Stimulated activated CD4-positive, alpha-beta T cell treated with anti-CD3 and anti-CD28 coated beads, Interleukin-4, amount 100 ng/mL, for 1 hour (primary cell): ENCODE measurements at places on chromosomes 1 and 21.

DNA sequence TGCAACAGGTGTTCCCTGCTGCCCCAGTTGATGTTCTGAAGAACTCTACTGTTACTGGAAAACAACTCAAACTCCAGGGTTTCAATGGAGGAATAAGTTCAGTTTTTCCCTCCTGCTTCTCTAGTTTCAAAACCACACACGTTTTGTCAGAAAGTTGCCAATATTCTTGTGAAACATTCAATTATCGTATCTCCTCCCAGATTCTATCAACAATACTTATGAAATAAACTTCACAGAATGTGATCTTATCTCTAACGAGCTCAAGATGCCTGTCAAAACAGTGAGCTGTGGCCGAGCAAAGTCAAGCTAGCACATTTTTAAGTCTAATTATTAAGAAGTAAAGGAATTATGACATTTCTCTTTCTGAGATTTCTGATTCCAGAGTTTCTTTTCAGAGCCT, 4.7 kb downstream of the OR2B11 start:
- DNase-seq: no peak

- DNase-seq: peak; percentile 3
Measured at GRCh38 chr1:35120458-35121133, 41.4 kb downstream of the ZMYM1 start.

DNA sequence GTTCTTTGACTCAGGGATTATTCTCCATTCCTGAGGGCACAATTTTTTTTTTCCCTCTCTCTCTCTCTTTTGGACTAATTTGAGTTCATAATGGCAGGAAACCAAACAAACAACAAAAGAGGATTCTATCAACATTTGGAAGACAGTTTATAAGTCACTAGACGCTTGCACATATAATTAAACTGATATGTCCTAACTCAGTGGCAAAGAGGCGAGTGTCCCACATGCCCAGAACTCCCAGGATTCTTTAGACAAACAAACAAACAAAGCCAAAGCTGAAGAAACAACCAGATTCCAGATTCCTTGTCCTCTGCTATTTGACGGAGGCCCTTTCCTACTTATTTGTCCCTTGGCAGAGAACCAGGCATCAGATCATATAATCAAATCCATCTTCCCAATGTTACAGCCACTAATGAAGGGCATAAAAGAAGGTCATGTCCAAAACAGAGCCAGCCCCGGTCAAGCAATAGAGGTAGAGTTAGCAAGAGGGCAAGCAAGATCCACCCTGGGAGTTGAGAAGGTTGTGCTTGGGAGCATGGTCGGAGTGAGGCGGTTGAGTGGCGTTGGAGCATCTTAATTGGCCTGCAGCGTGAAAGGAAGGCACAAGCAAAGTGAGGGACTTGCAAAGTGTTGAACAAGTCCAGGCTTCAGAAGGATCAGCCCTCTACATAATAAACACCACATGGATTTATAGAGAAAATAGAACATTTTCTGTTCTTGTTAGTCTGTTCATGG, 30.3 kb downstream of the ZNF362 start:
- no peak for DNase-seq

DNA sequence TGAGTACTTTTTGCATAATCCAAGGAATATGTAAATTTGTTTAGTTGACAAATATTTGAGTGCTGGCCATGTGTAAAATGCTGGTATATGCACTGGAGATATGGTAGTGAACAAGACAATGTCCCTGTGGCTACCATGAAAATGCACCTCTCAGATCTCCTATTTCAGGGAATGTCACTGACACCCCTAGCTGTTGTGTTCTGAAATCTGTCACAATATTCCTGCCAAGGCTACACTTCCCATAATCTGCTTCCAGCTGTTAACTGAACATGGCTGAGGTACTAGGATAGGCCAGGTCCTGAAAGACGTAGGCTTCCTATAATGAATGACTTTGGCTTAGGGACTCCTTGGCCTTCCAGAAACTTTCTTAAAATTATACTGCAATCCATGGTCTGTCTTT, 197.8 kb downstream of the ZNF648 start:
- DNase-seq: no peak

DNA sequence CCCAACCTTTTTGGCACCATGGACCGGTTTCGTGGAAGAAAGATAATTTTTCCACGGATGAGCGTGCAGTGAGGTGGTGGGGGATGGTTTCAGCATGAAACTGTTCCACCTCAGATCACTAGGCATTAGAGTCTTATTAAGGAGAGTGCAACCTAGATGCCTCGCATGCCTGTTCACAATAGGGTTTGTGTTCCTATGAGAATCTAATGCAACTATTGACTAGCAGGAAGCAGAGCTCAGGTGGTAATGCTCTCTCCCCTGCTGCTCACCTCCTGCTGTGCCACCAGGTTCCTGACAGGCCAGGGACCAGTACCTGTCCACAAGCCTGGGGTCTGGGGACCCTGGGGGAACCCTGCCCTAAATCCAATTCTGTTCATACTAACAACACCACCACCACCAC, 377.8 kb downstream of the OLFM3 start:
- DNase-seq: no peak

GRCh38 chr1:15858069-15858670, 10.7 kb downstream of the SPEN start:
- DNase-seq: no peak

DNA sequence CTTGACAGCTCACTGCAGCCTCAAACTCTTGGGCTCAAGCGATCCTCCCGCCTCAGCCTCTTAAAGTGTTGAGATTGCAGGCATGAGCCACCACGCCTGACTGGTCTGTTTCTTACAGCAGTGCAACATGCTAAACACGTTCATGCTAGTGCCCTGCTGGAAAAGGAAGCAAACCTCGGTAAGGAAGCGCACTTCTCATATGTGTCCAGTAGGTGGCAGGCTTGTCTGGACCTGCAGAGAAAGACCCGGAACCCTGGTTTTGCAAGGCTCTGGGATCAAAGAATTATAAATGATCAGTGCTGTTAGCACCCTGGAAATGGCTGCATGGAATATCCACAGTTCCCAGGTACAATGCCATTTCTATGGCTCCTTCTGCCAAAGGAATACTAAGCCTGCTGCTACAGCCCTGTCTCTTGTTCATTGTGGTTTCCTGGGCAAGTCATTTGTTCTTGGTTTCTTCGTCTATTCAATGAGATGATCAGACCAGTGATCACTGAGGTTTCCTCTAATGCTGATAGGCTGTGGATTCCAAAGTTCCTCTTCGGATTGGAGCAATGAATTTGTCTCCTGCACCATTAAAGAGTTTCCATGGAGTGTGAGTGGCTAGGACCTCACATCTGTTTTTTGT, 15.9 kb downstream of the RNU5D-1 start:
- peak; percentile 50 for DNase-seq

DNA sequence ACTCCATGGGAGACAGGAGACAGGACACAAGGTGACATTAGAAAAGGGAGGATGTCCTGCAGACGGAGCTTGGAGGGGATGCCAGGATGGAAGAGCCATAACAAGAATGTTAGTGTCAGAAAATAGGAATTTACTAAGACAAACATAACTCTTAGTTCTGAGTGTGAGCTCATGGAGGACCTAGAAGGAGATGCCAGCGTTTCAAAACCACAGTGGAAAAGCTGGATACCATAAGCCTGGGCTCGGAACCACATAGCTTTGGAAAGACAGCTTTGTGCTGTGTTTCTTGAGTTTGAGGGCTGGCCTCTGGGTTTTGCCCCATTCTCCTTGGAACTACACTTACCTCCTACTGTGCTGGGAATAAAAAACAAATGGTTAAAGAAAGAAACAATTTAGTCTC, 128.4 kb downstream of the S1PR1 start:
- no peak for DNase-seq

DNA sequence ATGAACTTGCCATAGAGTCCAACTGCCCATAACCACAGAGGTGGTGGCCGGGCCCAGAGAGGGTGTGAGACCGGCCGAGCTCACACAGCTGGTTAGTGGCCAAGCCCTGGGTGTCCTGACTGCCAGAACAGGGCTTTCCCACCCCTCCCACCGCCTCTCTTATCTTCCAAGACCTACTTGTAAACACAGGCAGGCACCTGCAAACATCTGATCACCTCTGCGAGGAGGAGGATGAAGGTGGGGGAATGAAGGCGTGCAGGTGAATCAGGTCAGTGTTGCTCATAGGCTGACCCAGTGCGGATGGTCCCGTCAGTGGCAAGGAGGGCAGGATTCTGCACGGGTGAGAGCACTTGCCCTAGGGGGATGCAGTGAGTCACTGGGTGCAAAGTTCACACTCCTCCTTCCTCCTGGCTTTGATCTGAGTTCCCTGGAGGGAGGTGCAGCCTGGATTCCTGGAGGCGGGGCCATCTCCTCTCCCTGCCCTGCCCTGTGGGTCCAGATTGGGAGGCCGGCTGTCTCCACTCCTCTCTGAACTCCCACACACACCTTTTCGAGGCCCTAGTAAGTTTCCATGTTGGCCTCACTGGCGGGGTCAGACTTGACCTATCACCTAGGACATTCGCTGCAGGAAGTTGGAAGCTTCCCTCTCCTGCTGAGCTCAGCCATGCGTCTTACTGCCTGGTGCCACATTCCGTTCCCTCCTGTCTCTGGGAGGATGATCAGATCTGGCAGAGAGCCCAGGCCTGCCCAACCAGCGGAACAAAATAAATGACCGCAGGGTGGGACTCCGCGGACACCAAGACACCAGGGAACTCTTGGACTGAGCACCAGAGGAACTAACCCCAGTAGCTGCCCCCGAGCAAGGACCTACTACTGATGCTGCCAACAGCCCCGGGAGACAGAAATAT, 7.3 kb downstream of the UQCRHL start:
- no peak for DNase-seq

GRCh38 chr1:167409183-167409582, 109.1 kb downstream of the CD247 start:
- DNase-seq: no peak

DNA sequence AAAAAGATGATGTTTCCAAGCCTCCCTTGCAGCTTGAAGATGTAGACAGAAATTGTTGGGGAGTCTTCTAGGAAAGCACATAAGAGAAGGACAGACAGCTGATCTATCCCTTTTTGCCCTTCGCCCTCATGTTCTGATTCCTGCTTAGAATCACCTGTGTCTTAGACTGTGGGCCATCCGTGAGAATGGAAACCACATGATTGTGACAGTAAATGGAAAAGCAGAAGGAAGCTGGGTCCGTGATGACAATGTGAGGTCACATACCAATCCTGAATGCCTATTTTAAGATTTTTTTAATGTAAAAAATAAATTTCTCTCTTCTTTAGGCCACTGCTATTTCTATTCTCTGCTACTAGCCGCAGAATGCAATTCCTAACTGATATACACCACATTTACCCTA, 67.7 kb upstream of the C1orf87 start:
- no peak for DNase-seq

- DNase-seq: no peak
Measured at GRCh38 chr1:30895382-30895943, 13.1 kb downstream of the SDC3 start.

DNA sequence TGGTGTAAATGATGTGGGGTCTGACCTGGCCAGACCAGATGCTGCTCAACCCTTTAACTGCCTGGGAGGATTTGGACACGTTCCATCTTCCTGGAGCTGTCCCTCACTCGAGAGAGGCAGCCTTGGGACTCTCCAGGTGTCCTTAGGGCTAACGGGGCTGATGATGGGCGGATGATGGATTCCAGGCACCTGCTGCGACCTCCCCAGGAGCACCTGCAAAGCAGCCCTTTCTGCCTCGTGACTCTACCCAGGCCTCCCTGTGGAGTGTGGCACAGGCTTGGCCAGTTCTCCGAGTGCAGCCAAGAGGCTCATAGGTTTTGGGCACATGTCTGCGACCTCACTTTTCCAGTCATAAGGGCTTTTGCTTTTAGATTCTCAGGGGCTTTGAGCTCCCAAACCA, 12.3 kb upstream of the TRIM17 start:
- no peak for DNase-seq

DNA sequence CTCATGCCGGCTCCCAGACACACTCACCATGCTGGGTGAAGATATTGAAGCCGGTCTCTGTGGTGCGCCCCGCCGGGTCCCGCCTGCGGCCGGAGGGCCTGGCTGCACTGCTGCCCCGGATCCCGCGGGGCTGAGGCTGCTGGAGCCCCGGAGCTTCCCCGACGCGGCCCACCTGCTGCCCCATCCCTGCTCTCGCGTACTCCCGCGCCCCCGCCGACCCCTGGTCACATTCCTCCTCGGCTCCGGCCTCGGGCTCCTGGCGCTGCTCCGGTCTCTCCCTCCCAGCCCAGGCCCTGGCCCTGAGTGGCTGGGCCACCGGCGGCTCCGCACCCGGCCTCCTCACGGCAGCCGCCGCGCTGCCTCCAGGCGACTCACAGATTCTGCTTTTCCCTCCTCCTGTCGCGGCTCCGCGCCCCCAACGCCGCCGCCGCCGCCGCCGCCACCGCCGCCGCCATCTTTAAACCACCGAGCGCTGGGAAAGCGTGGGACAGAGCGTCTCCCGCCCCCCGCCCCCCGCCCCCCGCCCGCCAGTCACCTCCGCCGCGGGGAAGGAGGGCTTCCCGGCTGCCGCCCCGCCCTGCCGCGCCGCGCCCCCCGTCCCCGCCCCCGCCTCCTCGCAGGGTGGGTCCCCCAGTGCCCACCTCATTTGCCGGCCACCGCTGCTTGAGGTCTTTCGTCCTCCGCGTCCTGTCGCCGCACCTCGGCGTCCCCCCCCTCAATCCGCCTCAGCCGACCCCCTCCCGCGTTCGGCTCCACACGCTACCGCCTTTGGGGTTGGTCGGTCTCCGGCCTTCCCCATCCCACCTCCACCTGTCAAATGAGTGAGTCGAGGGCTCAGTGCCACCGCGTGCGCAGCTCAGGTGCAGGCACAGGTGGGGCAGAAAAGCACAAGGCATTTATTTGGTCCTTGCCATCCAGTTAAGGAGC, at the start of gene ABL2:
TSS of gene ABL2 (minus strand) at position 464 of the 927 bp plus-strand sequence. CDS start at position 184, 280 bp downstream.
- peak; percentile 66 for DNase-seq

DNA sequence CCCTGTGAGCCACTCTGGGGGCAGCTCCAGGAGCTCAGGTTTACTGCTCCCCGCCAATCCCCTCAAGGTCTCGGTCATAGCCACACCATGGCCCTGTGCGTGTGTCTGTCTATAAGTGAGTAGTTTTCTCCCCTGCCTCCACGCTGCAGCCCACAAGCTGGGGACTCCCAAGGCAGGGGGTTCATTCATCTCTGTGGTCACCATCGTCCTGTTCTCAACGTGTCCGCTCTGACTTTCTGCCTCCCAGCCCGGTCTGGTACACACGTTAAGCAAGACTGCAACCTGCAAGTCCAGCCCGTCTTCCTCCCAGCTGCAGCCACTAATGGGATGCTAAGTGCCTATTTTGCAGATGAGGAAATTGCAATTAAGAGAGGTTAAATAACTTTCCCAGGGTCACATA, 49.8 kb downstream of the IGSF21 start:
- DNase-seq: no peak

DNA sequence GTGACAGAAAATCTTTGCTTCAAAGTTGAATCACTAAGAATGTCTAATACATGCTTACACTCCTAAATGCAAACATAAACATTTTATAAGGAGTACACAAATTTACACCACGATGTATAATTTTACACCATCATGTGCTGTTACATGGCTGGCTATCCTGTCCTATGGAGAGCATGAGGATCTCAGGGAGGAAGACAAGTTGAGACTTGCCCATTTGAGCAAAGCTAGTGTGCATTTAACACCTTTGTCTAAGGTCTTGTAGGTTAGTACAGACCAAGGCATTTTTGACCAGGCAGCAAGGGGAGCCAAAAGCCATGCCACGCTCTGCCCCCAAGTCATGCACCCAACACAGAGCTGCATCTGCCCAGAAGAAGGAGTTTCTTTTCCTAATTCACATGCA, 14.5 kb upstream of the COG2 start:
- no peak for DNase-seq

- DNase-seq: no peak
Measured at GRCh38 chr1:18480315-18481189, at the start of gene KLHDC7A. KLHDC7A (plus strand) TSS chr1:18480930; CDS start chr1:18480982, 52 bp downstream.

GRCh38 chr1:111275079-111275478, 15.6 kb upstream of the CHIA start:
- DNase-seq: peak; percentile 14

- DNase-seq: no peak
Measured at GRCh38 chr1:84225646-84226045, 75.9 kb upstream of the SAMD13 start.
